Activated CD4-positive, alpha-beta T cell treated with anti-CD3 and anti-CD28 coated beads, Interleukin-2, amount 10 ng/mL, durations not matched to agents 24 days and 14 days (primary cell): ENCODE measurements at places on chromosomes 7 and 10.

DNA sequence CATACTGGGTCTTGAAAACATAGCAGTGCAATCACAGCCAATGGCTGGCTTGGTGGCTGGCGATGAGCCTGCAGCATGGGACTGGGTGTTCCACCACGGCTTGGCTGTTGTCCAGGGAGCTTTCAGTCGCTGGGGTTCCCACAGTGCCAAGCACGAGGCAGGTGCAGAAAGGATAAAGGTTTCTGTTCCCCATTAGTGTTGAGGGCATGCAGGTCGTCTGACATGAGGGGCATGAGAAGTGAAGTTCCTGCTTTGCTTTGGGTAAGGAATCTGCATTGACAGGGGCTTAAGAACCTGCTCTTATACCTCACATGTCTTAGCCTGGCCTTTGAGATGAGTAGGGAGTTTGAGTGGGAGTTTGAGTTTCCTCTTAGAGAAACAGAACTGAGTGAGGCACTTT is 9.0 kb upstream of the CFTR start:
- no peaks in the 10 kb centered on the region for H3K4me1 ChIP-seq
- no peak for DNase-seq
- H3K4me3 ChIP-seq, result no peak overlapping the region
- H3K36me3 ChIP-seq, result no peaks in the 10 kb centered on the region
- no peaks in the 10 kb centered on the region for H3K27me3 ChIP-seq

GRCh38 chr7:100864263-100864845 is 2.8 kb upstream of the TRIP6 start:
- H3K4me3 ChIP-seq, result no peak overlapping the region
- peaks cover 41% of the 10 kb centered on the region for H3K36me3 ChIP-seq
- DNase-seq, result no peak
- H3K27ac ChIP-seq, result peak overlapping the region; percentile 41
- no peaks in the 10 kb centered on the region for H3K27me3 ChIP-seq
- peaks cover 7% of the 10 kb centered on the region for H3K4me1 ChIP-seq

DNA sequence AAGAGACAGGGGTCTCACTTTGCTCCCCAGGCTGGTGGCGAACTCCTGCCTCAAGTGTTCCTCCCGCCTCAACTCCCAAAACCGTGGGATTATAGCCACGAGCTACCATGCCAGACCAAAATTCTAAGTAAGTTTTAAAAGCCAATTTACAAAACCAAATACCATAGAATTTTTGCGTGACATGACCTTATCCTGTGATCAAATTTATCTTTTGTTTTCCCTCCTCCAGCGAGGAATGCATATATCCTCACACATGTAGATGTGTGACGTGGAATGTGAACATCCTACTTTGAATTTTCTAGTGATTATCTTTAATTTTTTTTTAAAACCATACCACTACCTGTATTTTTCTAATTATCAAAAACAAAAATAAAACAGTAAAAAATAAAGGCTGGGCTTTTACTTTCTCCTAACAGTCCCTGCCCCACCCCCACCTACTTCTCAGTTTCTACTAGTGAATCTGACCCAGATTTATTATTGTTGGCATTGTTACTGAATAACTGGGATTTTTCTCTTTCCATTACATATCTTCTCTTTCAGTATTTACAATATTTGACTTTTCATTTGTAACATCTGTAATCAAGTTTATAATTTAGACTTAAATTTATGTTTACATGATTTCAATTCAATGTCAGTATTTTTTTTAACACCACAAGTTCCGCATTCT is 26.0 kb downstream of the CYTH3 start:
- no peak for DNase-seq
- H3K27me3 ChIP-seq, result peaks cover 45% of the 10 kb centered on the region
- H3K36me3 ChIP-seq, result no peaks in the 10 kb centered on the region
- no peak overlapping the region for H3K4me3 ChIP-seq
- H3K27ac ChIP-seq, result no peak overlapping the region
- H3K4me1 ChIP-seq, result peaks cover 2% of the 10 kb centered on the region

- no peak for DNase-seq
- no peak overlapping the region for H3K27ac ChIP-seq
- H3K4me3 ChIP-seq, result no peak overlapping the region
Measured at GRCh38 chr10:71236822-71237682, 24.7 kb downstream of the UNC5B start.

DNA sequence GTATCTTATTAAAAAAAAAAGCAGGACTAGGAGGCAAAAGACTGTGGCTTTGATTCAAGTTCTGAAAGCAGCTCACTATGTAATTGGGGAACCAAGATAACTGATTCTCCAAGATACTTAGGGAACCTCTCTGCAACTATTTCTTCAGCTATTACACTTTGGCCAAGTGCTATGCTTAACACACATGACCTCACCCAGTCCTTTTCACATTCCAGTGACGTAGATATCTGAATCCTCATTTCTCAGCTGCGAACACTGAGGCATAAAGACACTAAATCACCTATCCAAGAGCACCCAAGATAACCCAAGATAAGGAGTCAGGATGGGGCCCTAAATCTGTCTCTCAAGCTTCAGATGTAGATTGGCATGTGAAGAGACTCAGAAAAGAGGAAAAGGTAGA is 133.6 kb downstream of the GLI3 start:
- H3K27ac ChIP-seq, result no peak overlapping the region
- DNase-seq, result no peak
- no peak overlapping the region for H3K4me3 ChIP-seq
- H3K27me3 ChIP-seq, result no peaks in the 10 kb centered on the region
- H3K36me3 ChIP-seq, result no peaks in the 10 kb centered on the region

DNA sequence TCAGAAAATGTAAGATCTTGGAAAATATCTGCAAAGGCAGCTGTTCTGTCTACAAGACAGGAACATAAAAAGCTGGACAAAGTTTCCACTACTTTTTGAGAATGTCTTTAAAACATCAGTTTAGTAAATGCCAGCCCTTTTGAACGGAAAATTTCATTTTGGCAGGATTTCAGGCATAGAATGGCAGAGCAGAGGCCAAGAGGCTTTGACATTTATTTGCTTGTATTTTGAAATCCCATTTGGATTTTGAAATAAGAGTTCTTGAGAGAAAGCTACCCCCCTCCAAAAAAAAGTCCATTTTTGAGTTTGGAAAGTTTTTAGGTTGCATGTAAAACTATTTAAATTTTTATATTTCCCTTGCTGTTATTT is 3.1 kb upstream of the ETV1 start:
- no peak for DNase-seq
- no peaks in the 10 kb centered on the region for H3K4me1 ChIP-seq
- H3K36me3 ChIP-seq, result no peaks in the 10 kb centered on the region
- no peak overlapping the region for H3K27ac ChIP-seq
- no peak overlapping the region for H3K4me3 ChIP-seq

- H3K36me3 ChIP-seq, result no peaks in the 10 kb centered on the region
- H3K27ac ChIP-seq, result no peak overlapping the region
- no peaks in the 10 kb centered on the region for H3K4me1 ChIP-seq
- DNase-seq, result no peak
- H3K27me3 ChIP-seq, result peaks cover 3% of the 10 kb centered on the region
Measured at GRCh38 chr10:58178811-58179210, 88.9 kb downstream of the IPMK start.

DNA sequence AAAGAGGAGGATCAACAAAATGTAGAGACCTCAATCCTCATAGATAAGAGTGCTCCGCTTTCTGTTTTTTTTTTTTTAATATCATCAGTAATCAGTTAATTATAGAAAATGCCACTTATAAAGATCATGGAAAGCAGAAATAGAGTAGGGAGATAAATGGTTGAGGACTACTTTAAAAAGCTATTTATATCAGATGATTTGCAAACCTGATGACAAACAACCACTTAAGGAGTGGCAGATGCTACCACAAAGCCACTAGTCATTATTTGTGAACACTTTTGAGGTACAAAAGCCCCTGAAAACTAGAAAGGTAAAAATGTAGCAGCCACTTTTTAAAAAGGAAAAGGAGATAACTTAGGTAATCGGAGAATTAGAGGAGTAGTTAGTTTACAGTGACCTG is 99.0 kb upstream of the CYP26C1 start:
- H3K27me3 ChIP-seq, result no peaks in the 10 kb centered on the region
- H3K27ac ChIP-seq, result no peak overlapping the region
- peaks cover 2% of the 10 kb centered on the region for H3K36me3 ChIP-seq
- H3K4me3 ChIP-seq, result no peak overlapping the region

DNA sequence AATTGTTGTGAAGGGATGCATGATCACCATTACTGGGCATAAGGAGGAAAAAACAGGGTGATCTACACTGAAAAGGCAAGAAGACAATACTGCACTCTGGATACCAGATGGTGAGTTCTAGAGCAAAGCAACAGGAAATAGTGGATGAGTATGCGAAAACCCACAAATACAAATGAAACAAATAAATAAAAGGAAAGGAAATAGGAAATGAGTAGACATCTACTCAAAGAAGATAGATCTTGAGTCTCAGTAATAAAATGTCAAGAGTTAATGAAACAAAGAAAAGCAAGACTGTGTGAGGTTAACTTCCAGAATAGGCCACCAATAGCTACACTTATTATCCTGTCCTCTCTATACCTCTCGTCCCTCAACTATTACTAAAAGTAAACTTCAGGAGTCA is 11.7 kb downstream of the ORC5 start:
- H3K27ac ChIP-seq, result peak overlapping the region; percentile 0
- H3K36me3 ChIP-seq, result peaks cover 81% of the 10 kb centered on the region
- H3K27me3 ChIP-seq, result no peaks in the 10 kb centered on the region
- H3K4me3 ChIP-seq, result no peak overlapping the region

- H3K4me3 ChIP-seq, result no peak overlapping the region
- no peaks in the 10 kb centered on the region for H3K4me1 ChIP-seq
- peaks cover 35% of the 10 kb centered on the region for H3K27me3 ChIP-seq
- DNase-seq, result no peak
- no peak overlapping the region for H3K27ac ChIP-seq
- H3K36me3 ChIP-seq, result no peaks in the 10 kb centered on the region
Measured at GRCh38 chr10:14329746-14330173, 964 bp downstream of the FRMD4A start.

DNA sequence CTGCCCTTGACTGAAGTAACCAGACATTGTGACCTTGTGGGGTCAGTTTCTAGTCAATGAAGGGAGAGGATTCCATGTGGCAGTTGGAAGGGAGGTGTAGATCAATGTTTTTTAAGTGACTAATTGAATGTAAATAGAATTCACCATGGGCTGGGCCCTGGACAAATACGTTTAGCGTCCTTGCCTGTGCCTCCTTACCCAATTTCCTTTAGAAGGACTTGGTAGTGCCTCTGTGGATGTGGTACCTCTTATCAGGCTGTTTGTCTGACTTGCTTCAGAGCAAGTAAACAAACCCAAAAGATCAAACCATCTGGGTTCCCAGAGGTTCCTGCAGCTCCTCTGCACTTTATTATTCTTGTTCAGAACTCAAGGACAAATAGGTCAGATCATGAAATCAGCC is 4.3 kb upstream of the KAT6B start:
- no peak for DNase-seq
- H3K4me3 ChIP-seq, result no peak overlapping the region
- peaks cover 29% of the 10 kb centered on the region for H3K4me1 ChIP-seq
- H3K27ac ChIP-seq, result no peak overlapping the region
- H3K27me3 ChIP-seq, result no peaks in the 10 kb centered on the region
- H3K36me3 ChIP-seq, result peaks cover 2% of the 10 kb centered on the region

- no peak for DNase-seq
- no peaks in the 10 kb centered on the region for H3K36me3 ChIP-seq
- H3K4me1 ChIP-seq, result no peaks in the 10 kb centered on the region
- H3K27me3 ChIP-seq, result no peaks in the 10 kb centered on the region
- no peak overlapping the region for H3K27ac ChIP-seq
- no peak overlapping the region for H3K4me3 ChIP-seq
Measured at GRCh38 chr7:71486414-71486813, 354.5 kb downstream of the GALNT17 start.

DNA sequence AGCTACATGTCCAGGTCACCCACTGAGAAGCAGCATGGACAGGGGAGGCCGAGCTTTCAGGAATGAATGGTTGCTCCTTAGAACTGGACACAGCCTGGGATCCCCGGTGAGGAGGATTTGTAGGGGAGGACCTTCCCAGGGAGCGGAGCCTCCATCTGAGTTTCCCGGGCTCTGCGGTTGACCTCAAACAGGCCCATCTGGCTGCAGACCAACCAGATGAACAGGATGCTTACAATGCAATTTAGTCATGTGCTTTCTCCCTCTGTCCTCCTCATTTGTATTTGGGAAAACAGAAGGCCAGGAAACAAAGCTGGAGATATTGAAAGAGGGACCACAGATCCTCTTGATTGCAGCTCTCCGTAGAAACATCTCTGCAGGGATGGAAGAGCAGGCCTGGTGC is 104.8 kb downstream of the EMX2 start:
- no peaks in the 10 kb centered on the region for H3K36me3 ChIP-seq
- H3K4me1 ChIP-seq, result peaks cover 2% of the 10 kb centered on the region
- H3K27ac ChIP-seq, result no peak overlapping the region
- DNase-seq, result no peak
- H3K4me3 ChIP-seq, result no peak overlapping the region
